ENCODE measurements at places on chromosomes 5 and 9.

GRCh38 chr5:1795506-1795905 is 4.1 kb downstream of the MRPL36 start:
- DNase-seq, result no peak

GRCh38 chr9:12784461-12785259 is 9.8 kb downstream of the LURAP1L start:
- DNase-seq, result no peak

GRCh38 chr9:124725068-124725452 is 46.1 kb downstream of the NR6A1 start:
- no peak for DNase-seq

- no peak for DNase-seq
Measured at GRCh38 chr9:97578846-97579245, 54.3 kb downstream of the TSTD2 start.

DNA sequence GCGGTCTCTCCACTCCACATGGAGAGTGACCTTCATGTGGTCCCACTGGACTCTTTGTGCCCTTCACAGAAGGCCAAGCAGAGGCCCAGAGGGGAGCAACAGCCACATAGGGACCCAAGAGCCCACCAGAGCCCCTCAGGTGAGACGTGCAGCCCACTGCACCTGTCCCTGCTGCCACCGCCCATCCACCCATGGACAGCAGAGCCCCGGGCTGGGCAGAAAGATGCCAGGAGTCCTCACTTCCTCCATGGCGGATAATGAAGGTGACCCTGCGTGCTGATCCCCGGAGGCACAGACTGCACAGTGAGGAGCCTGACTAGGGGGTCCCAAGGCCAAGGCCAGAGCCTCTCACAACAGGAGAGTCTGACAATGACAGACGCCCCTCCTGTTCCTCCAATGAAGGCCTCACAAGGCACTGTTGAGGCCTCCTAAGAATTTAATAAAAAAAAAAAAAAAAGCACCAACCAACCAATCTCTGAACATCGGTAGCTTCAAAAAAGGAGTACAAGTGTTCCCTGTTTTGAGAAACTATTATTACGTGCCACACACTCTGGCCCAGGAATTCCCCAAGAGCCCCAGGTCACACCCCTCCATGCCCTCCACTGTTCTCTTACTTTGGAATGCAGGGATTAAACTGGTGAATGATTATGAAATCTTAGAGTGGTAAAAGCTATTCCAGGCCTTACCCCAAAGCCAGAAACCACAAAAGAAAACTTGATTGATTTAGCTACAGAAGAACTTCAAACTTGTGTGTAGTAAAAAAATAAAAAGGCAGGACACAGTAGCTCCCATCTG is 2.8 kb upstream of the PPP1R26 start:
- no peak for DNase-seq

DNA sequence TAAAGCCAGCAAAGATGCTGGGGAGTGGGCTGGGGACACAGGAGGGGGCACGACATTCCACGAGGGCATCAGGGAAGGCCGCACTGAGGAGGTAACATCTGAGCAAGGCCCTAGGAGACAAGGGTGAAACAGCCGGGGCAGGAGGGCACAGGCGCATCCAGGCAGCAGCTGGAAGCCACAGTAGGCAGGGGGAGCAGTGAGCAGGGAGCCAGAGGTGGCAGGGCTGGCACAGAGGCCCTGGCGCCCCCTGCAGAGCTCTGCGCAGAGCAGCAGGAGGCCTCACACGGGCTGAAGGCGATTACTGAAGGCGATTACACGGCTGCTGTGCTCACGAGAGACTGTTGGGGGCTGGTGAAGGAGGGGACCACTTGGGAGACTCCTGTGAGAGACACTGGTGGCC is 15.4 kb downstream of the LMAN2 start:
- peak; percentile 62 for DNase-seq

GRCh38 chr9:86994231-86994630 is 46.9 kb upstream of the GAS1 start:
- no peak for DNase-seq

GRCh38 chr5:113510836-113511451 is 2.5 kb upstream of the YTHDC2 start:
- DNase-seq, result no peak

Measured in activated CD8-positive, alpha-beta T cell treated with anti-CD3 and anti-CD28 coated beads for 36 hours (primary cell).